ENCODE measurements at places on chromosomes 12 and 14.

DNA sequence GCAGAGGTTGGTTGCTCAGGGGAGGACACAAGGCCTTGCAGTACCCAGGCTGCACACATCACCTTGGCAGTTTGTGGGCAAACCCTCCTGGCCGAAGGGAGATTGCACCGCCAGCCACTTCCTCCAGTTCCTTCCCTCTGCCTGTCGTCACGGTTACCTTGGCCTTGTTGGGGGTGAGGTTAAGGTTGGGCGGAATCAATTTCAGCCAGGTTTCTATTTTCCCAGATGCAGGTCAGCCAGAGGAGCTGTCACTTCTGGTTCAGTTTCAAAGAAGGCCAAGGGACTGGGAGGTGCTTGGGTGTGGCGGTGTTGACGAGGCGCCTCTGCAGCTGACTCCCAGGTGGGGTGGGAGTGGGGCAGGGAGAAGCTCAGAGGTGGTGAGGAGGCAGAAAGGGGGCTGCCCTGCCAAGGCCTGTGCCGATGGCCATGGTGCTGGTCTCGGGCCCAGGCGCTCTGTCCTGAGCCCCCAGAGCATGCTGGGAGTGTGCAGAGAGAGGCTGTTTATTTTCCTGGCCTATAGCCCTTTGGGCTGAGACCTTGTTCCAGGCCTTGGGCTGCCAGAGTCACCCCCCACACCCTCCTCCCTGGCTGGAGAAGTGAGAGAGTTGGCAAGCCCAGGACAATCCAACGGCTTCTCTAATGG is 31.4 kb downstream of the JDP2 start:
- no peak for DNase-seq

DNA sequence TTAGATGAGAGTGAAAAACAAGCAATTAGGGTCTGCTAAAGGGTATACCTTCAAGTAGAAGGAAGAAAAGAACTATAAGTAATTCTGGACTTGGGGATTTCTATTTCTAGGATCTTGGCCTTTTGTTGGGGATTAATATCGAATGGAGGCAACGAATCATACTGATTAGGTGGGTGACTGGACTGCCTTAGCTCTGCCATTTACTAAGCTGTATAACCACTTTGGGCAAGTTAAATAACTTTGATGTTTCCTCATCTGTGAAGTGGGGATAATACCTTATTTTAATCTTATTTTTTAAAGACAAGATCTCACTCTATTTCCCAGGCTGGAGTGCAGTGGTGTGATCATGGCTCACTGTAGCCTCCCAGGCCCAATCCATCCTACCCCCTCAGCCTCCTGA is 6.6 kb downstream of the IKBIP start:
- DNase-seq: no peak

DNA sequence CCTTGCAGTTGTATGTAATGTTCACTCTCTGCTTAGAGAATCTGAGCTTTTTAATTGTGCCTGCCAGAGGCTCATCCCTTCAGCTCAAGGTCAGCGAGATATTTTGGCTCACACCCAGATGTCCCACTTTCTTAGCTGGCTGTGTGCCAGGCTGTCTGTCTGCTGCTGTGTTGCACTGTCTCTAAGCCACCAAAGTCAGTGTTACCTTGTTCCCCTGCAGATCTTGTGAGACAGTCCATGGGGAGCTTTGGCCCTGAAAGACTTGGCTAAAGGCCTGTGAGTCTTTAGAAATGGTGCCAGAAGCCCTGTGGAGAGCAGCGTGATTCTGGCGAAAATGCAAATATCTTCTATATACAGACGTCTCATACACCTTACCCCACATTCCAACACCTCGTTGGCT is 293.7 kb downstream of the TTC6 start:
- DNase-seq: no peak

DNA sequence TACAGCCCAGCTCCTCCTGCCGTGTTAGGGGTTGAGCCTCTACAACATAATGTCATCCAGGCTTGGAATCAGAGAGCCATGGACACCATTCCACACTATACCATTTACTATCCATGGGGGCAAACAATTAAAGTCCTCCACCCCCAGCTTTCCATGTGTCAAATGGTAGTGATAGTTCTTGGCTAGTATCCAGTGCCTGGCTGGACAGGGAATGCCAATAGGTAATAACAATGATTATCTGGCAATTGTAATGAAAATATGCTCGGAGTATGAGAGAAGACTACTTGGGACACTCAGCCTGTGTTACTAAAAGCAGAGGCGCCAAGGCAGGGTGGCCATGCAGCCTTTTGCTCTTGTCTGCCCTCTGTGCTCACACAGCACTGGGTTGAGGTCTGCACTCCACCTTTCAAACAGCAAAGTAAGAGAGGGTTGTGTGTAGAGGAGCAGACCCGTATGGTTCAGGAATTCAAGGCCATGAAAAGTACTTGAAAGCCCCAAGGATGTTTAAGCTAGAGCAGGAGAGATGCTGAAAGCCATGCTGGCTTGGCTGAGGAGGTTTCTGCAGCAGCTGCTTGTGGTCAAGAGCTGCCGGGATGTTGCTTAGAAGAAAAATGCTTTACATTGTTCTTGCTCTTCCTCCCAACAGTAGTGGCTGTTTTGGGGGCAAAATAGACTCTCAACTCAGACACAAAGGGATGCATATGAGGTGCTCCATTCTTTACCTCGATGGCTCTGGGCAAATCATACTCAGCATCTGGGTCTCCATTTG is 10.6 kb downstream of the SERPINA3 start:
- no peak for DNase-seq

DNA sequence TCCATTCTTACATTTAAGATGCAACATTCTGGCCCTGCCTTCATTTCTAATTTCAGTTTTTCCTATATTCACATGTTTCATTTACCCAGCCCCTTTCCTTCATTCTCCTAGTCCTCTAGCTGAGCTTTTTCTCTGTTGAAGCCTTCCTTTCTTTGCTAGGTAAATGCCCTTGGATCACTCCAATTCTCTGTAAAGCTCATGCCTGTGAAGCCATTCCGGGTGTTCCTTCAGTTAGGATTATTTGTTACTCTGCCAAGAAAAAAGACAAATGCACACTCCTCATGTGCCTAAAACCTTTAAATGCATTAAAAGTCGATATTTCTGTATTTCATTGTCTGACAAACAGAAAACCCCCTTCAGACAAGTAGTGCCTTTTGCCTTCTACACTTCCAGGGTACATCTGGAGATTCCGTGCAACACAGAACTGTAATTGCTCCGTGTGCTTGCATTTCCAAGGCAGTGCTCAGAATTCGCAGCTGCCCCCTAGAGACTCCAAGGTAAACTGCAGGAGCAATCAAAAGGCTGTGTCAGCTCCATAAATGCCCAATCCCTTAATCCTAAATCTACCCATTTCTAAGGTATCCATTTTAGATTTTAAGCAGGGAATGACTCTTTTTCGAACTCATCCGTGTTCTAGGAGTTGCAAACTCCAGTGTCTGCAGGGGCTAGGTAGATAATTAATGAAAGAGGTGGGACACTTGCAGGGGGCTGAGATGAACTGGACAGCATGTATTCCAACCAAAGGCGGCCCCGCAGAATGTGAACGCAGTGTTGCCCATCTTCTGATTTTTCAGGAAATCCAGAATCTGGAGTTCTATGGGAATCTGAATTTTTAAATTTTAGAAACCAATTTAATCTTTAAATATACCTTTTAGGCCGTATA is 320.2 kb downstream of the GRIN2B start:
- DNase-seq: peak; percentile 67

GRCh38 chr14:65789363-65789762 is 376.8 kb downstream of the FUT8 start:
- DNase-seq: no peak

DNA sequence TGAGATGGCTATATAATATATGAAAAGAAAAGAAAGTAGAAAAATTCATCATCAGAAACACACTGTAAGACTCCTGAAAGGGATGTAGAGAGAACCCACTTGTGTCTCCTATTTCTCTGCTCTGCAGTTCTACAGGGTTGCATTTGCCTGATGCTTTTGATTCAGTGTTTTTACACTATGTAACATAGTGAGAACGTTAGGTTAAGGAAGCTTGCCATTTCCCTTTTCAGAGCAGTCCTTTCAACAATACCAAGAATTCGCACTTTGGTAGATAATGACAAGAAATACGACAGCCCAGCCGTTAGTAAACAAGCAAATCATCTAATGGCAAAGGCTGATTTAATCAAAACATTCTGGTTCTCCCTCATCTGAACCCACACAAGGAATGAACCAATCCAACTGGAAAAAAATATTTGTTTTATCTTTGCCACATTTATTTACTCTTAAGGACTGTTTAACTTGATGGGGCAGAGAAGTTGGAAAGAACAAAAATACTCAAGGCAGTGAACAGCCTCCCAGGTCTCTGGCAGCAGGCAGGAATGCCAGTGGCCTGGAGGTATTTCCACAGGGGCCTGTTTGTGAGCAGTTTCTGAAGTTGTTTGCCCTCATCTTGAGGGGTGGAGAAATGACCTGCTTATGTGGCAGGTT is 30.8 kb upstream of the SOCS2 start:
- no peak for DNase-seq

- DNase-seq: no peak
Observed at GRCh38 chr12:13915096-13915495, 66.3 kb downstream of the GRIN2B start.

DNA sequence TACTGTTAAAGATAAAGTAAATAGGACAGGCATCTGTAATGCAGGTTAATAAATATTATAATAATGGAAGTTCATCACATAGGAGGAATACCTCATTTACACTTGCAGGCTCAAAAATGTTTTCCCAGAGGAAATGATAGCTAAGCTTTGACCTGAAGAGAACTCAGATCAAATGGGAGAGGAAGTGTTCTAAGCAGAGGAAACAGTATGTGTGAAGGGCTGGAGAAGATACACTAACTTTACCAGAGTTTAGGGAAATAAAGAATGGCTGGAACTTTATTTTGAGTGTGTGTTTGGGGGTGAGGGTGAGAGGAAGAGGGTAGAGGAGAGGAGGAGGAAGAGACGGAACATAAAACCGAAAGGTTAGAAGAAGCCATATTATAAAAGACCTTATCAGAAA is 34.0 kb upstream of the AP4S1 start:
- no peak for DNase-seq

GRCh38 chr12:49902399-49903350 is 1.0 kb downstream of the FAIM2 start:
- DNase-seq: no peak

DNA sequence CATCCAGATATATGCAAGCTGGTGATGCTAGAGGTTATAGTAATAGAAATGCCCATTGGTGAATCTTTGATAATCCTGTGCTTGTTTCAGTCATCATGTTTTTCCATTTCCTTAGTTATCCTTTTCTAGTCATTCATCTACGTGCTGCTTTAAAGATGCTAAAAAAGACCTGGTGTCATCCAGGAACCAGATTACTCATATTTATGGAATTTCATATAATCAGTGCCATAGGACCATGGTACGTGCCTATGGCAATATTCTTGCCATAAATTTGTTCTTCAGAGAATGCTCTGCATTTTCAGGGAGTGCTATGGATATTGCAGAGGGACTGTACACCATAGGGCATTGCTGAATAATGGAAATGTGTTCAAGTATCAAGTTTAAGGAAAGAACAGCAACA is 267.3 kb downstream of the AKAP6 start:
- no peak for DNase-seq

- DNase-seq: peak; percentile 69
Observed at GRCh38 chr12:99810718-99811593, 163.4 kb downstream of the GARIN6 start.

- DNase-seq: peak; percentile 62
Observed at GRCh38 chr12:93573552-93574223, 1.2 kb downstream of the SOCS2 start.

DNA sequence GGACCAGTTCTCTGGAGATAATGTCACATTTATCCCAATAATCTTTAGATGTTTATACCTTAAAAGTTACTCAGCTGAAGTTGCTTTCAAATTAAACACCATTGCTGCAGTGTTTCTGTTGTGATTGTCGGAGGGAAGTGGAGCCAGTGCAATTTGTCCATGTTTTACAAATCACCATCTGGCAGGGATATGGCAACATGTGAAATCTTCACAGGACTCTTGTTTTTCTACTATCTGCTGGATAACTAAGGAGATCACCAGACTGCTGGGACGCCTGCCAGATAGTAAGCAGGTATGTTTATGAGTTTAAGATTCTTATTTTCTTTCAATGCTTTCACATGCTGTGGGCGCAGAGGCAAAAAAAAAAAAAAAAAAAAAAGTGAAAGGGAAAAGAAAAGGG is 100.3 kb upstream of the SOX5 start:
- DNase-seq: no peak

- DNase-seq: no peak
Observed at GRCh38 chr12:12350868-12351463, 924 bp upstream of the MANSC1 start.

DNA sequence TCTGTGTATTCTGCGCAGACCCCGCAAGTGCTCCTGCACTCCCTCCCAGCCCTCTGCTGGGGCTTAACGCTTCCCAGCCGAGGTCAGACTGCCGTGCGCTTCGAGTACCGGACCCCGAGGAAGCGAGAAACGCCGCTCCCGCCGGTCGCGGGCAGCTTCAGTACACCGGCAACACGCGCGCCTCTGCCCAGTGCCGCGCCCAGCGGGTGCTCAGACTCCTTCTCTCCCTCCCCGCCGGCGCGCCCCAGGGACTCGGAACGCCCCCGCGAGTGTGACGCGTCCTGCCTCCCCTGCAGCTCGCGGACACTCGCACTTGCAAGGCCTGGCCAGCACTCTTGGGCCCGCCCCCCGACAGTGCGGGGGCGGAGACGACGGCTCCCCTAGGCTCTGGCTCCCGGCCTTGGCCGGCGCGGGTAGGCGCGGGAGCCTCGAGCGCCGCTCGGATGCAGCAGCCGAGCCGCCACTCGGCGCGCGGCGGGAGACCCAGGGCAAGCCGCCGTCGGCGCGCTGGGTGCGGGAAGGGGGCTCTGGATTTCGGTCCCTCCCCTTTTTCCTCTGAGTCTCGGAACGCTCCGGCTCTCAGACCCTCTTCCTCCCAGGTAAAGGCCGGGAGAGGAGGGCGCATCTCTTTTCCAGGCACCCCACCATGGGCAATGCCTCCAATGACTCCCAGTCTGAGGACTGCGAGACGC is at the start of gene PTGER2:
Gene PTGER2, plus strand, starts transcription at position 410 of the 692 bp plus-strand sequence. Its CDS starts 237 bp downstream, at position 647.
- peak; percentile 96 for DNase-seq

DNA sequence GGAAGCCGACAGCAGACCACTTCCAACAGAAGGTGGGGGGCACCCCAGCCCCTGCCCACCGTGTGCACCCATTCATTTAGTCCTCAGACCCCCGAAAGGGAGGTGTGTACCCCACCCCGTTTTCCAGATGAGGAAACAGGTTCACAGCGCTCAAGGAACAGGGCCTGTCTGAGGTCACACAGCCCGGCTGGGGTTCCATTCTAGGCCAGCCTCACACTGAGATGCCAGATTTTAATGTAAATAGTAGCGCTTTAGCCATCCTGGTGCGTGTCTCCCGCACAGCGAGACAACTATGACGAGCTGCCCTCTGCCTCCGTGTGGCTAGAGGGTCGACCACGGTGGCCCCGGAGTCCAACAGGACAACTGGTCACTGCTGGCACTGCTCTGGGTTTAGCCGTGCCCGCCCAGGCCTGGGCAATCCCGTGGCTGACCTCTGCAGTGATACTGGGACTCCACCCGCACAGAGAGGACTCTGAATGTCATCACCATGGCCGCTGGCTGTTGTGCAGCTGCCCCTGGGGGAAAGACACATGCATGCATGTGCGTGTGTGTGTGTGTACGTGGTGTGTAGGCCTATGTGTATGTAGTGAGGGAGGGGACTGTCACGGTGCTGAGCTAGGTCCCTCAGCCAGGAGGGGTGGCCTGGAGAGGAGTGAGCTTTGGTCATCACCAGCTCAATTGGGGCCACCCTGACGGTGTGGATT is 31.6 kb downstream of the BEGAIN start:
- no peak for DNase-seq

Data from fibroblast of mammary gland (primary cell).